NCI-H2029 (cell line): ENCODE measurements at places on chromosomes 3 and 15.

- no peak for DNase-seq
These were observed 275.8 kb upstream of the ARL6 start for GRCh38 chr3:97488741-97489140.

DNA sequence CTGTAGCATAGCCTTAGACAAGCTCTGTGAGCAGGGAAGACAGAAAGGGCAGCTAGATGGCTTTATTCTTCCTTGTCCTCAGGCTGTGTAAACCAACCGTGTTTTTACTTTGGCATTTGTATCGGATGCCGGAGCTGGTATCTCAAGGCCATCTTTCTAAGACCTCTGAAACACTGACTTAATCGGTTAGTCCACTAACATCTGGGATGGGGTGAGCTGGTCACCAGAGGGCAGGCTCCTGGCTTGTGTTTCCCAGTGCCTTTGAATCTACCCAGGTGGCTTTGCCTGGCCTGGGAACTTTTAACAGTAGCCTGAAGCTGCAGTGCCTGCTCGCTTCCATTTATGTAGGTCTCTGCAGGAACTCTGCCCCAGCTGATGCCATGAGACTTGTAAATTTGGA lies 252.7 kb downstream of the NR1D2 start:
- DNase-seq = no peak

GRCh38 chr15:63900306-63900705 lies 66.6 kb upstream of the HERC1 start:
- DNase-seq = no peak

DNA sequence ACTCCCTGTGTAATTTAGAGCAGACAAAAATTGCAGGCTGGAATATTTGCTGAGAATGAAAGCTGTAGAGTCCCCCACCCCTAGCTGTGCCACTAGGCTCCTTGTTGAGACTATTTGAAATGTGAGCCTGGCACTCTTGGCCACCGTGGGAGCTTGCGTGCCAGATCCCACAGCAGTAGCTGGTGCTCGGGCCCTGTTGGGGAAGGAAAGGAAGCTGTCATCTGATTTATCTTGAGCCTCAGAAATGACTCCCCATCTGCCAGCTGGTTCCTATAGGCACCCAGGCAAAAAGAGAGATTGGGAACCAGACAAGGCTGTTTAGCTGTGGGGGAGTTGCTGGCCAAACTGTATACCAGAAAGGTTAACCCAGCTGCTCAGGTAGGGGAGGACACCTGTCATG lies 23.4 kb upstream of the CLEC3B start:
- no peak for DNase-seq

DNA sequence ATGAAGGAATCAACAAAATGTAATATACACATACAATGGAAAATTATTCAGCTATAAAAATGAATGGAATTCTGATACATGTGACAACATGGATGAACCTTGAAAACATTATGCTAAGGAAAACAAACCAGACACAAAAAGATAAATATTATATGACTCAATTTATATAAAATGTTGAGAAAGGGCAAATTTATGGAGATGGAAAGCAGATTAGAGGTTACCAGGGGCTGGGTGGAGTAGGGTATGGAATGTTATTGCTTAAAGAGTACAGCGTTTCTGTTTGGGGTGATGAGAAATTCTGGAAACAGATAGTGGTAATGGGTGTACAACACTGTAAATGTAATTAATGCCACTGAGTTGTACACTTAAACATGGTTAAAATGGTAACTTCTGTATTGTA lies 50.9 kb downstream of the EMC4 start:
- DNase-seq = no peak

GRCh38 chr3:12054245-12054644 lies 50.1 kb downstream of the SYN2 start:
- no peak for DNase-seq

GRCh38 chr15:69031013-69032001 lies 16.8 kb downstream of the NOX5 start:
- DNase-seq = no peak

GRCh38 chr15:99445272-99445850 lies 120.4 kb upstream of the MEF2A start:
- no peak for DNase-seq

DNA sequence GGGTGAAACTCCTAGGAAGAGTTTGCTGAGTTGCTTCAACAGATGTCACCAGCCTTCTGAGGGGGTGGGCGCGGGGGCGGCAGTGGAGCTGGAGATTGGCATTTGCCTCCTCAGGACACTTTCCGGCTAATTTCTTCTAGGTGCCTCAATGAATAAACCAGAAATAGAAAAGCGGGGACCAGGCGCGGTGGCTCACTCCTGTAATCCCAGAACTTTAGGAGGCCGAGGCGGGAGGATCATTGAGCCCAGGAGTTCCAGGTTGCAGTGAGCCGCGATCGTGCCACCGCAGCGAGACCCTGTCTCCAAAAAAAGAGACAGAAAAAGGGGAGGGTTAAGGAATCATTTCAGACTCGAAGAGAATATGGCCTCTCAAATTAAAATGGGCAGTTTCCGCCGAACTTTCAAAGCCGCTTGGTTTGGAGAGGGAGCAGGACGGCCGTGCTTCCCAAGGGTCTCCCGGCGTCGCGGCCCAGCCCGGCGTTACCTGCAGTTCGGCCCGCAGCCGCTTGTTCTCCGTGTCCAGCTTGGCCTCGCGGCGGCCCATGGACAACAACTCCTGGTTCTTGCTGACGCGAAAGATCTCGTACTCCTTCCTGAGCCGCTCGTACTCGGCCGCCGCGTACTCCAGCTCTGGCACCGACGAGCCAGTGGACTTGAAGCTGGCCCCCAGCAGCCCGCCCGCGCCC lies 587 bp downstream of the NPHP3 start:
- peak; percentile 42 for DNase-seq

- no peak for DNase-seq
These were observed 213.0 kb downstream of the NECTIN3 start for GRCh38 chr3:111284503-111285183.

DNA sequence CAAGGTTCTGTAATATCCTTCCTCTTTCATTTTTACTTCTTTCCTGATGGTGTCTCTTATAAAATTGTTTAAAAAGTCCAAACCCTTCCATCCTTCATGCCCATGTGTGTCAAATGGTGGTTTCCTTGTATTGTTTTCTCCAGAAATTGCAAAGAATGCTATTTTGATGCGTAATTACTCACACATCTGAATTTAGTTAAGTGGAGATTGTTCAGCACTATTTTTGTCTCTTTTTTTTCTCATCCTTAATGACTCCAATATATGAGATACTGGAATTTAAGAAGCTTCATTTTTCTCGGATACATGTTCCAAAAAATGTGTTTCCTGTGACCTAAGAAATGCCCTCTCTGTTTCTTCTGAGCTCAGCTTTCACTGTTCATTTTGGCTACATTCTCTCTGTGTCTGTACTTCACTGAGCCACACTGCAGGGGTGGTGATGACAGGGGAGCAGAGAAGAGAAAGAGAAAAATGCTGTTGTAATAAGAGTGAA lies 799.8 kb downstream of the DIPK2A start:
- no peak for DNase-seq

GRCh38 chr3:61460636-61461035 lies 100.7 kb upstream of the PTPRG start:
- no peak for DNase-seq

GRCh38 chr3:166304584-166304983 lies 467.4 kb upstream of the BCHE start:
- no peak for DNase-seq

- no peak for DNase-seq
These were observed 1.3 kb downstream of the RYK start for GRCh38 chr3:134249296-134249841.

DNA sequence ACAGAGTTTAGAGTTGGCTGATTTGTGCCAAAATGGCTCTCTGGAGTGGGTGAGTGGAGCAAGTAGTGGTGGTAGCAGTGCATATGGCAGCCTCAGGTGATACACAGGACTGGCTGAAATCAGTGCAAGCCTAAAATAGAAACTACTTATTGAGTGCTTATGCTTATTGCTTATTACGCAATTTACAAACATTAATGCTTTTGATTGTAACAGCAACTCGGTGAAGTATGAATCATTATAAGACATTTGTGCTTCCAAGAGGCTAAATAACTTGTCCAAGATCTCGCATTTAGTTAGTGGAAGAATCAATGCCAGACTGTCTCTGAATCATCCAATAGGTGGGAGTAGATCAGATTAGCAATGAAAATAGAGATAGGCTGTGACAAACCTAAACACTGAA lies 353.8 kb downstream of the NAALADL2 start:
- DNase-seq = no peak

GRCh38 chr3:194757647-194758061 lies 72.0 kb downstream of the FAM43A start:
- DNase-seq = no peak

DNA sequence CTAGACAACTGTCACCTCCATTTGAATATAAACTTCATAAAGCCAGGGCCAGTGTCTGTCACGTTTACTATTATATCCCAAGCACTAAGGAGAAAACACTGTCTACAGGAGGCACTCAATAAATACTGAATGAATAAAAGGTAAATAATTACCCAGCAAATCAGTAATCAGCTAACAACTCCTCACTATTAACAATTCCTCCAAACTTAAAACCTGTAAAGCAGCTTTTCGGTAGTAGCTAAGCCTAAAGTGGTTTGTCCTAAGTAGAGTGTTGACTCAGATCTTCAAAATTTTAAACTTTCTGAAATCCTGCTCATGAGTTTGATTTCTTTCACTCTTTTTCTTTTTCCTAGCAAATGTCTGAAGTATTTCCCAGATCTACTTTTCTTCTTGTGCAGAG lies 39.9 kb downstream of the C3orf80 start:
- DNase-seq = no peak

DNA sequence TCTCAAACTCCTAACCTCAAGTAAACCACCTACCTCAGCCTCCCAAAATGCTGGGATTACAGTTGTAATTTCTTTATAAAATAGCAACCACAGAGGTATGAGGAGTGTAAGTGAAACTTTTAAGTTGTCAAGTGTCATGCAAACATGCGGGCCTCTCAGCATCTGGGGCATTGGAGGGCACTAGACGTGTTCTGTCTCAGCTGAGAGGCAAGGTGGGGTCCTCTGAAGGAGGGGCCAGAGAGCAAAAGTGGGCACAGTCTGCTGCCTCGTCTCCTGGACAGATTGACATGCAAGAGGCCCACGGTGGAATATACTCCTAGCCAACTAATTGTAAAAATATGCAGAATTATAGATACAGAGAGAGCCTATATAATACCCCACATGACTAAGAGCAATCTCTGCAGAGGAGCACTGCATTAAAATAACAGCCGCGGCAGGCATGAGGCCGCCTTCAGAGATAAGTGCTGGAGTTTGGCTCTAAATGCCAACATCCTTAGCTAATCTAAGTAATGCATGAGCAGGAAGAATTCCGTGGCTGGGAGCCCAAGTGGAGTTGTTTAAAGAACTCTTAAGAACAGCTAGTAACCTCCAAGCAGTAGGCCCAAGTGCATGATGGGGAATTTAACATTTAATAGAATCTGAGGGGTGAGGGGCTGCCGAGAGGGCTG lies 87.8 kb upstream of the RNU6-1 start:
- no peak for DNase-seq

- DNase-seq = no peak
These were observed 102.7 kb upstream of the AADACL2 start for GRCh38 chr3:151630938-151631441.

DNA sequence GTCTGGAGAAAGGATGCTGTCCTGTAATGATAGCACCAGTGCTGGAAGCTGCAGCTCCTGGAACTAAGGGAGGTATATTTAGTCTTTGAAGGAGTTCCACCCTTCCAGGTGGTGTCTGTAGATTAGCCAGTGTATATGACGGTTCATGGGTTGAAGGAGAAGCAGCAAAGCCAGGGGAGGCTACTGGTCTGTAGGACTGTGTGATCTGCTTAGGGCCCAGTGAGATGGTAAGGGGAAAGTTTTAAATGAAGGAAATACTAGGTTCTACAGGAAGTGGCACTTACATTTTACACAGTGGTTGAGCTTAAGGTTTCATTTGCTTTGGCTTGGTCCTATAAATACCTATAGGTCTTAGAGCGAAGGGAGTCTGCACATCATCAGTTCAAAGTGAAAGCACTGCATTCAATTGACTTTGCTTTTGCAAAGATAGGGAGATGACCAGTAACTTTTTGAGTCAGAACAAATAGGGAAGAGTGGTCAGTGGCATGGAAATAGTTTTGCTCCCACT lies 5.6 kb downstream of the SLC25A38 start:
- no peak for DNase-seq

DNA sequence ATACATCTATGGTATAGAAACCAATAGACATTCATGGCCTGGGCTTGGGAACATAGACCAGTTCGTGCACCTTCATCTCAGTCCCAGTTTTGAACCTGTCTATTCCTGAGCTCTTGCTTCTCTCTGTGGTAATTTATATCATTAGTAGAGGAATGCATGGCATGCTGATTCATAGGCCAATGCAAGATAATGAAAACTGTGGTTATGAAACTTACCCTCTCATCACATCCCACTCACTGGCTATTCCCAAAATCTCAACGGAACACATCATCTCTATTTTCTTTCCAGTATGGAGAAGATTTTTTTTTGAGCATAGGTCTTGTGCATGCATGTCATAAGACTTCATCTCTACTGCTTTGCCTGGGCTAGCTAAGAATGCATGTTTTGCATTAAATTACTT lies 18.7 kb upstream of the P2RY12 start:
- no peak for DNase-seq

DNA sequence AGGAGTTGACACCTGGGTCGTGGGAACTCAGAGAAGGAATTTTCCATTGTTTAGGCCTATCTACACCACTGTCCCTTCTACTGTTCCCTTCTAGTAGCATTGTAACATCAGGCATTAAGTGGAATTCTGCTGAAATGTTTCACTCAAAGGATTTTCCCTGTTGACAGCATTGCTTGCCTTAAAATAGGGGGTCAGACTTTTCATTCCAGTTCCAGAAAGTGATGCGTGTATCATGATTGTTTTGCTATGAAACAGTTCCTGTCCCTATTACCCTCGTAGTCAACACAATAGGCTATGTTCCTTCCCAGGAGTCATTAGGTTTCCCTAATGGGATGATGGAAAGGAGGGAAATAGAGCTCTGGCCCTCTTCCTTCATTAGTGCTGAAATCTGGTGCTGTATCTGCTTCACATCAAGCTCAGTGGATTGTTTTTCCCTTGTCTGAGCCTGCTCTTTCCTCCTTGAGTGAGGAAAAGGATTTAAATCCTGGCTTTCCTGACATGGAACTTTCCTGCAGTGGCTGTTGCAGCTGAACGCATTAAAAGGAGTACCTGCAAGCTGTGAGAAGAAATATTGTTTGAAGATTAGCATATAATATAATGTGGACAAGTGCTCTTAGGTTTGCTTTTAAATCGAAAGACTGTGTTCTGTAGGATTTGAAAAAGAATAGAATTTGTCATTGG lies 195.9 kb downstream of the KLHL25 start:
- DNase-seq = no peak

- DNase-seq = no peak
These were observed 22.2 kb upstream of the EID1 start for GRCh38 chr15:48855501-48856440.

DNA sequence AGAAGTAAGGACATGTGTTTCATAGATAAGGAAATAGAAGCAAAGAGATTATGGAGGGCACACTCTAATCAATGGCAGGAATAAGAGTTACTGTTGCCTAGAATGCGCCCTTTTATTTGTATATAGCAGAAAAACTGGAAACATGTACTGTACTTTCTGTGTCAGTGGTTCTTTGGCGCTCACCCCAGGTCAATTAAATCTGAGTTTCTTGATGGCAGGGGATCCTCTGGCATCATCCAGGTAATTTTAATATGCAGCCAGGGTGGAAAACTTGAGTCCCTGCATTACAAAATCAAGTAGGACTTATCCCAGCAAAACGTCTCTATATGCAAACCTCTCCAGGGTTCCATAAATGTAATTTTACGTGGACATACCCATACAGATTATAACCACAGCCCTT lies 284.1 kb downstream of the IL5RA start:
- DNase-seq = no peak
